Stimulated activated CD4-positive, alpha-beta T cell treated with anti-CD3 and anti-CD28 coated beads, Interleukin-12 subunit alpha, Interleukin-12 subunit beta, amount 100 ng/mL, for 4 hours (primary cell): ENCODE measurements at places on chromosomes 16 and 17.

GRCh38 chr17:62064791-62065563 is at the start of gene MED13:
TSS of gene MED13 (minus strand) at chr17:62065278. CDS start at chr17:62065205, 73 bp downstream.
- DNase-seq, result peak; percentile 44

- DNase-seq, result no peak
Measured at GRCh38 chr17:42363231-42363630, 25.0 kb downstream of the STAT3 start.

DNA sequence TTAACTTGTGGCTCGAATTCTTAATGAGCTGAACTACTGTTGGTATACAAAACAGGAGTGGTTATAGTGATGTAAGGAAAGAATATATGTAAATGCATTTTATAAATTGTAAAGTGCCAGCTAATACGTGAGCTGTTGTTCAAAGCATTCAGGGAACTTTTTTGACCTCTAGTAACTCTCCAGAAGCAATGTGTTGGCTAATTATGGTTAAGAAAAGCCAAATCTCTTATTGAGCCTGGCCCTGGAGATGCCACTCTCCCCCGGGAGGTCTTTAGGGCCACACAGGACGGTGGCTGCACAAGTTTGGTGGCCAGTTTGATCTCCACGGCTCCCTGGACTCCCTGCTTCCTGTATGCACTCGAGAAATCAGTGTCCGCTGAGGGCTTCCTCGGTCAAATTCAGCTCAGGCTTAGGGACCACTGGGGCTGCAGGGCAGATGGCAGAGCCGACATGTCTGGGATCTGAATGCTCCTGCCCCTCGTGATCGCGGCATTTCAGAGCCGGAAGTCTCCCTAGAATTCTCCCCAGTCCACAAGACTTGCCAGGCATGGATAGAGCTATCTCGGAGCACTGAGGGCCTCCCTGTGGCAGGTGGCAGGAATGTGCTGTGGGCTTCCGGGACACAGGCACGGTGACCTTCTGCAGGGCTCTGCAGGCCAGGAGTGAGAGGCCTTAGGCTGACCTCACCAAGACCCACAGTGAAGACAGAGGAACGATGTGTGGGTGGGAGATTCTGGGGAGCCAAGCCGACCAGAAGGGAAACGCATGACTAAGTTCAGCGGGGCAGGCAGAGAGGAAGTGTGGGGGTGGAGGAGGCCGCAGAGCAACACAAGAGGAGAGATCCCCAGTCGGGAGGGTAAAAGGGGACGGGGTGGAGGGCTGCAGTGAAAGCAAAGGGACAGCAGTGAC is 18.6 kb upstream of the PITPNM3 start:
- peak; percentile 15 for DNase-seq

- DNase-seq, result no peak
Measured at GRCh38 chr16:69747115-69747514, 7.6 kb downstream of the NOB1 start.

- no peak for DNase-seq
Measured at GRCh38 chr17:44572801-44573200, 15.5 kb downstream of the FZD2 start.

- no peak for DNase-seq
Measured at GRCh38 chr17:36730095-36730808, 128.9 kb downstream of the MRM1 start.

DNA sequence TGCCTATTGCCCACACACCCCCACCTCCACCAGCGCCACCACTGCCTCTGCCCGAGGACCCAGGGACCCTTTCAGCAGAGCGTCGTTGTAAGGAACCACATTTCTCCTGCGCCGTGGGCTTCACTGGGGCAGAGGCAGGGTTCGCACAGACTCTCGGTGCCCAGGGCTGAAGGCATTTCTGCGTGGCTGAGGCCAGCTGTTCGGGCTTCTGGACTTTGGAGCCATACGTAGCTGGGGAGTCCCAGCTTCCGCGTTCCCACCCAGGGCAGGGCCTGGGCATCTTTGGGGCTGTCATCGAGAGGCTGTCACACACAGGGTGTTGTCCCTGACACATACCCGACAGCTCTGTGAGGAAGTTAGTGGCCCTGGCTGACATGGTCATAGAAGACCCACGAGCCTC is 16.0 kb upstream of the SMIM5 start:
- DNase-seq, result no peak

DNA sequence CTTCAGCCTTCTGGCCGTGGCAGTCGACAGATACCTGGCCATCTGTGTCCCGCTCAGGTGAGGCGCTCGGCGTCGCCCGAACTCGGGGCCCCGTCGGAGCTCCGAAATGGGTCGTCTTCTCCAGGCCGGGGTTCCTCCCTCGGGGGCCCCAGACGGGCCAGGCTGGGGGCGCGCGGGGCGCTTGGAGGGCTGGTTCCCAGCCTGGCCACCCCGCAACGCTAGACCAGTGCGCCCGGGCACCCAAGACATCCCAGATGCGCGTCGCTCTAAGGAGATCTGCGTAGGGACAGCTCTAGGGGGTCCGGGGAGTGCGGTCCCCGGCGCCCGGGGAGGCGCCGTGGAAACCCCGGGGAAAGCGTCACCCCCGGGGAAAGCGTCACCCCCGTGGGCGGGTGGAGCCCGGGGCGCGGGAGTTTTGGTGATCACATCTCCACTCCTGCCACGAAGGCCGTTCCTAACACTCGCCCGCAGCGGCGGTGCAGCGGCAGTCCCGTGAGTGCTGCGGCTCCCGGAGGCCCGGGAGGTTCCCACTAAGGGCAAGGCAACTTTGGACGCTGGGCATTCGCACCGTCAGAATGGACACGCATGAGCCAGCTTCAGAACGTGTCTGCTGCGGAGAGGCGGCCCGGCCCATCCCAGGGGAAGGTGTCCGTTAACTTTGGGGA is 729 bp downstream of the ADORA2B start:
- peak; percentile 41 for DNase-seq

GRCh38 chr17:49358641-49359247 is 3.3 kb downstream of the ZNF652 start:
- no peak for DNase-seq

DNA sequence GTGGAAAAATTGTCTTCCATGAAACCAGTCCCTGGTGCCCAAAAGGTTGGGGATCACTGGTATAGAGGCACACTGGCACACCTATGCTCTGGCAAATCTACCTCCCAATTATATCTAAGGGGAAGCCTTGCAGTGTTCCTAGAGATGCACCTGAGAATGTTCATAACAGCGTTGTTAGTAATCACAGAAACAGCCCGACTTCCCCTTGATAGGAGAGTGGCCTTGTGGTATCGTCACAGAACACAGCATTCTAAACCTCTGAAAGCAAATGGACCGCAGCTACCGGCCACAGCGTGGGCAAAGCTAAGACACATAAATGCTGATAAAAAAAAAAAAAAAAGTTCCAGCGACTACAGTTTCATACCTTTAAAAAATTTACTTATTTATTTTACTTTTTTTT is 39.1 kb upstream of the ADGRG1 start:
- DNase-seq, result no peak

GRCh38 chr17:2542456-2542855 is 30.8 kb upstream of the METTL16 start:
- no peak for DNase-seq

DNA sequence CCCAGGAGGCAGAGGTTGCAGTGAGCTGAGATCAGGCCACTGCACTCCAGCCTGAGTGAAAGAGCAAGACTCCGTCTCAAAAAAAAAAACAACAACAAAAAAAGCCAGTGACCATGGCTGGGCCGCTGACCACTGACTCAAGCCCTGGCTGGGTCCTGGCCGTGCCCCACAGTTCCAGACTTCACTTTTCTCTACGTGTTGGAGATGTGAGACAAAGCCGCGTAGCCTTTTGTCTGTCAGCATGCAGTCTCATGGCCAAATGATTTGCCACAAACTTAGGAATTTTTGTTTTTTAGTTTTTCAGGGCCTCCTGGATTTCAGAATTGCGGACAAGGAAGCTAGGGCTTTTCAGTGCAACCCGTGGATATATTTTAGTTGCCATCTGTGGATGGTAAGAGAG is 89.3 kb upstream of the CIBAR2 start:
- DNase-seq, result no peak

- no peak for DNase-seq
Measured at GRCh38 chr17:50338645-50339044, 7.3 kb upstream of the XYLT2 start.

DNA sequence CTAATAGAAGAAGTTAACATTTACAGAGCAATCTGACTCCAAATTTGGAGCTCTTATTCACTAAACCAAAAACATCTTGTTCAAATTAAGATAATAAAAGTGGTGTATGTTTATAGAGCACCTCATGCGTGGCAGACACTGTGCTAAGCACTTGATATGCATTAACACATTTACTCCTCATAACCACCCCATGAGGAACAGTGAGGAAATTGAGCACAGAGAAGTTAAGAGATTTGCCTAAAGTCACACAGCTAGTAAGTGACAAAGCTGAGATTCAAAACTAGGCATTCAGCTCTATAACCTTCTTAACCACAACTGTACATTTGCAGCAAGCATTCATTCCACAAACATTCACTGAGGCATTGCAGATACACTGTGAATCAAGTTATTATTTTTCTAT is 94.0 kb downstream of the VAT1L start:
- no peak for DNase-seq

DNA sequence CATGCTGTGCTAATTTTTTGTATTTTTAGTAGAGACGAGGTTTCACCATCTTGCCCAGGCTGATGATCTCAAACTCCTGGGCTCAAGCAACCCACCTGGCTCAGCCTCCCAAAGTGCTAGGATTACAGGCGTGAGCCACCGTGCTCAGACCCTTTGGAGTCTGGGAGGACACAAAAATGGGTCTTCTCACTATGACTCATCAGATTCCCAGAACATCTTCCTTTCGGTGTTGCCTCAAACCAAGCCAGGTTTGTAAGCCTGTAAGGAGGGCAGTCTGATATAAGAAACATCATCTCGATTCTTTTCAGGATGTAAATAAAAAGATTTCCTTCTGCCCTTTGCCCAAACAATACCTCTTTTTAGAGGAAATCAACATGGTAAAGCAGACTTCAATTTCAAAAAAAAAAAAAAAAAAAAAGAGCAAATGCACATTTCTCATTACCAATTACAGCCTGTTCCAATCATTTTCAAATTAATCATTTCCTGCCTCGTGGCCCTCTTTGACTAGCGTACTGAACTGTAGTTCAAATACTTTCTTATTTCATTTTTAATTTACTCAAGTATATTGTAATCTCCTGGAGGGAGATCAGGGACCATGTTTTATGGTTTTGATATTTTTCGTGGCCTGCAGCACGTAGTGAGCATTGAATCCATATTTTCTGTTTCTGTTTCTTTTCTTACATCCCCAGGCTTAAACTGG is 409.6 kb downstream of the GRIN2A start:
- no peak for DNase-seq

GRCh38 chr17:41695134-41695661 is 6.5 kb downstream of the EIF1 start:
- DNase-seq, result no peak

GRCh38 chr16:48523415-48524204 is 86.4 kb downstream of the N4BP1 start:
- no peak for DNase-seq

- DNase-seq, result no peak
Measured at GRCh38 chr16:62100651-62101050, 64.4 kb upstream of the CDH8 start.

- DNase-seq, result no peak
Measured at GRCh38 chr16:23509441-23509754, 896 bp downstream of the GGA2 start.

DNA sequence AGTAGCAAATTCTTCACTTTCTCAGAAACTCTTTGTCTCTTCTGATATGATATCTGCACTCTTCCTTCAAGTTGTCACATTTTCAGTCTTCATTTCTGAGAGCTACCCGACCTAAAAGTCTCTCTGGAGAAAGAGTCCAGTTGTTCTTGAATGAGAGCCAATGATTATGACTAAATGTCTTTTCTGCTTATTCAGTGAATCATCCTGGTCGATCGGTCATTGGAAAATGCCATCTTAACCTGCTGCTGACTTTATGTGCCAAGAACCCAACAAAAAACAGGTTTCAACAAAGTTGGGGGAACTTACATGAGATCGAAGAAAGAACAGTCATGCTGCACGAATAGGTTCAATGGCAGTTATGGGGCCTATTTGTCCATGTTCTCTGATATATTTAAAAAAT is 15.9 kb downstream of the SOX9 start:
- DNase-seq, result no peak

GRCh38 chr16:64150193-64150592 is 971.7 kb downstream of the CDH11 start:
- DNase-seq, result no peak

DNA sequence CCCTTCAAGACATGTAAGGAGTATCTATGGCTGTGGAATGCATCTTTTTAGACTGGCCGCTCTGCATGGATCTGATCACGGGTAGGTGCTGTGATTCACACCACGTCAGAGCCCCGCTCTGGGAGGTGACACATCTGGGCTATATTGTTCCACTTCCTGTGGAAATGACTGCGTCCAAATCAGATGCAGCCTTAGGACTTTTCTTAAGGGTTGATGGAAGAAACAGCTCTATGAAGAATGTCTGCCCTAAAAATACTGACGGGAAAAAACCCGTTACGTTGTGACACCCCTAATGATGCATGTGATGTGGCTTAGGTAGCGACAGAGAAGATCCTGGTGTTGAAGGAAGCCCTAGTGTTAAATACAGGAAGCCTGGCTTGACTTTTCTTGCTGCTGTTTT is 12.2 kb downstream of the BANP start:
- DNase-seq, result peak; percentile 52

- DNase-seq, result no peak
Measured at GRCh38 chr17:18921912-18922451, 30.0 kb upstream of the SLC5A10 start.

DNA sequence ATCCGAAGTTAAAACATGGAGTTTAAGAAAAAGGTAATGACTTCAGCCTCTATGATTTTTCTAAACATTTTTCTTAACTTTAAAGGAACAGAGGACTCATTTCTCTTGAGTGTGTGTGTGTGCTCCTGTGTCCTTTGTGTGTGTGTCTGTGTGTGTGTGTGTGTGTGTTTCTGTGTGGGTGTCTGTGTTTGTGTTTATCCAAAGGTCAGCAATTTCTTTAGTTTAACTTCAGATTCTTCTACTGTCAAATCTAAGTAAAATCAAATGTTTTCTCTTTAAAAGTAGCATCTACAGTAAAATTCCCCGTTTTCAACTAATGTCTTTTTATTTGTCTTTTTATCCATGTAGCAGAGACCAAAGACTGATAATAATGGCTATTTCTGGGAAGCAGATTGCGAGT is 31.8 kb downstream of the HSBP1 start:
- no peak for DNase-seq

- no peak for DNase-seq
Measured at GRCh38 chr16:27407133-27407532, 5.2 kb downstream of the IL21R start.
